ENCODE measurements at places on chromosomes 1 and 21.

DNA sequence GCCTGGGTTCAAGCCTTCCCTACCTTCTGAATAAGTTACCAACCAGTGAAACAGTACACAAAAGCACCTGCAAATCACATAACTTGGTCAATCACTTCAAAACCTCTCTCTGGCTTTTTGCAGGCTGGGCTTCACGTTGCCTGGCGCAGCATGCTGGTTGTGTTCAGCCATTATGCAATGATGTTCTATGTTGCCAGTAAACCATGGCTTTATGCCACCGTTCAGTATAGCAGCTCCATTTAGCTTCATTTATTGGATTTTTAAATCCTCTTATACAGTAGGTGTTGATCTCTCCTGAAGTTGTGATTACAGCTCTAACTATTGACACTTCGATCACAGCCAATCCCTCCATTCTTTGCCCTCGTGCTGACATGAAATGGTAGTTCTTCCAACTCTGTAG lies 233.6 kb upstream of the PTBP2 start:
- peak; percentile 24 for DNase-seq

- no peak for DNase-seq
Measured at GRCh38 chr1:242787968-242788367, 263.5 kb upstream of the PLD5 start.

DNA sequence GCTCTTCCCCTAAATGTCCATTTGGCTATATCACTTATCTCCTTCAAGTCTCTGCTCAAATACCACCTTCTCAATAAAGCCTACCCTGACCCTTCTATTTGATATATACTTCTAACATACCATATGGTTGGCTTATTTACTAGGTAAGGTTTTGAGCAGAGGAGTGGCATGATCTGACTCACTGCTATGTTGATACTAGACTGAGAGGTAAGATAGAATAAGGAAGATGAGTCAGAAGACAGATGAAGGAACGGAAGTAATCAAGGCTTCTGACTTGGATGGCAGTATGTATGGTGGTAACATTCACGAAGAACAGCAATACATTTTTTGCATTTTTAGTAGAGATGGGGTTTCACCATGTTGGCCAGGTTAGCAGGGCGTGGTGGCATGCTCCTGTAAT lies 4.8 kb upstream of the HRNR start:
- no peak for DNase-seq

GRCh38 chr1:185015631-185016030 lies 29.7 kb upstream of the RNF2 start:
- DNase-seq, result no peak

- no peak for DNase-seq
Measured at GRCh38 chr1:208523007-208523406, 278.8 kb upstream of the PLXNA2 start.

GRCh38 chr1:39733161-39733560 lies 5.5 kb upstream of the PPIE start:
- no peak for DNase-seq
